ENCODE measurements at places on chromosomes 1 and 21.

DNA sequence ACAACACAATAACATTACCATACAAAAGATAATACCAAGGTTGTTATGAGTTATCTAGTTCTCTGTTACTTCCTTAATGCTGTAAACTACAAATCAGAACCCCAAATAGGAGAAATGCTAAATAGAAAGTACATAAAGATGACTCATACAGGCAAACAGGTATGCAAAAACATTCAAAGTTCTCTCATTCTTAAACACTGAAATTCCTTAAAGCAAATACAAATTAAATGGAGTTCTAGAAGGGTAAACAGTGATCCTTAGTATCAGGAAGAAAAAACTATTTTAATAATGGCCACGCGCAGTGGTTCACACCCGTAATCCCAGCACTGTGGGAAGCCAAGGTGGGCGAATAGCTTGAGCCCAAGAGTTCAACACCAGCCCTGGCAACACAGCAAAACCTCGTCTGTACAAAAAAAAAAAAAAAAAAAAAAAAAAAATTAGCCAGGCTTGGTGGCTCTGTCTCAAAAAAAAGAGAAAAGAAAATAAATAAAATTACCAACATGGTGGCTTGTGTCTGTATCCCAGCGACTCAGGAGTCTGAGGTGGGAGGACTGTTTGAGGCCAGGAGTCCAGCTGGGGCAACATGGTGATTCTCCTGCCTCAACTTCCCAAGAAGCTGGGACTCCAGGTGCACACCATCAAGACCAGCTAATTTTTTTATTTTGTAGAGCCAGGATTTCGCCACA lies 17.5 kb downstream of the FBXO42 start:
- DNase-seq: no peak

DNA sequence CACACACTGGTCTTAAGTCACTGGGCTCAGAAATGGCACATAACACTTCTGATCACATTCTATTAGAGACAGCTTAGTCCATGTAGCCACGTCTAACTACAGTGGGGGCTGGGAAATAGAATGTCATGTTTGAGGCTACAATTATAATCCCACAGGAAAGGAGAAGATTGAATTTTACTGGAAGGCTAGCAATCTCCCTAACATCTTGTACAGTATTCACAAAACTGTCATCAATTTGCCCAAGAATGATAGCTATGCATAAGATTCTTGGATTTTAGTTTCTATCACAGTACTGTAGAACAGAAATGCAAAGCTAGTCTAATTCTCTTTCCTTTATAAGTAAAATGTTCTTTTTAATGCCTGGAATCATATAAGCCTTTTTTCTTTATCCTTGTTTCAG lies 12.7 kb upstream of the ZMYM6 start:
- DNase-seq: no peak

DNA sequence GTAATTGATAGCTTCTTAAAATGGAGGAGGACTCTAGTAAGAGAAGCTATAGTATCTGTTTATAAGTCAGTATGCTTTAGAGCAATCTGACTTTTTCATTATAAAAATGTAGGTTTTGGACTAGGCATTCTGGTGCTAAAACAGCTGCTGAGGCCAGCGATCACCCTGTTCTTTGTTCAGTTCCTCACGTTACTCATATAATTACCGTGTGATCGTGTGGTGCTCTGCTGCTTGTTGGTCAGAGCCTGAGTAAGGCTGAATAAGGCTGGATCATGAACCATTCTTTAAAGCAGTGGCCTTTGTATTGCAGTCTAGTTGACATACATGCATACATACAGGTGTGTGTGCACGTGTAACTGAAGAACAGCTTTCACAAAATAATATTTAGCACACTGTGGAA lies 25.2 kb downstream of the CDC42 start:
- no peak for DNase-seq

DNA sequence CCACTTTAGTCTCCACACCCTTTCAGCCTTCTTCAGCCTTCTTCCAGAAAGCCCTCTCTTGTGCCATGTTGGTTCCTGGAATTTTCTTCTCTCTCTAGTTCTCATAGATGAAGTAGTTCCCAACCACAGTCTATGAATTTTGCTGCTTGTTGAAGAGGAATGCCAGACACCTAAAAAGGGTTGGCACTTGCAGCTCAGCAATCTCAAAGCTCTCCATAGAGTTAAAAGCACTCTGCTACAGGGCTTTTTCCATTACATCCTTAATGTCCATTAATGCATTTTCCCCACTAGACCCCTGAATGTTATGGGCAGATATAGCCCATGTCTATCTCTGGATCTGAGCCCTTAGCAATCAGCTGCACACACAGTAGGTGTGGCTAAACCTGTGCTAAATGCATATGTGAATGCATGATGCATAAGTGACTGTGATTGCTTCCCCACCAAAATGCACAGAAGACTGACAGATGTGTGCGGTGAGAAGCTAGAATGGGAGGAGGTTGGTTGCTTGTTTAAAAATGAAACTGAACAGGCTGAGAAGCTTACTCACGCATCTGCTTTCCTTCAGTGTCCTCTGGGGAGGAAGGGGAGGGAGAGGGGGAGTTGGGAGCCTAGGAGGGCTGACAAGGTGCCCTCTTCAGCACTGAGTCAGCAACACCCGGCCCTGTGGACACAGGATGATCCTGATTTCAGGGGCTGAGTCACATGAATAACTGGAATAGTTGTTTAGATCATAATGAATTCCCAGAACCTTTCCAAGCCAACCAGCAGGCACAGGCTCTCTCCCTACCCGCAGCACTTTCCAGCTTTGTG lies 146.1 kb upstream of the FGGY start:
- DNase-seq: no peak

- no peak for DNase-seq
These were observed 15.6 kb downstream of the FMO1 start for GRCh38 chr1:171263901-171264300.
